Stimulated activated CD4-positive, alpha-beta T cell treated with anti-CD3 and anti-CD28 coated beads, Interleukin-4, amount 100 ng/mL, for 24 hours (primary cell): ENCODE measurements at places on chromosomes 13 and 19.
A peak's percentile ranks its signal among the peaks of the same experiment; 100 is the strongest.

- DNase-seq = no peak
These were observed 155.1 kb downstream of the GGACT start for GRCh38 chr13:100433475-100433874.

- no peak for DNase-seq
These were observed 305.8 kb downstream of the MTUS2 start for GRCh38 chr13:29125934-29126424.

DNA sequence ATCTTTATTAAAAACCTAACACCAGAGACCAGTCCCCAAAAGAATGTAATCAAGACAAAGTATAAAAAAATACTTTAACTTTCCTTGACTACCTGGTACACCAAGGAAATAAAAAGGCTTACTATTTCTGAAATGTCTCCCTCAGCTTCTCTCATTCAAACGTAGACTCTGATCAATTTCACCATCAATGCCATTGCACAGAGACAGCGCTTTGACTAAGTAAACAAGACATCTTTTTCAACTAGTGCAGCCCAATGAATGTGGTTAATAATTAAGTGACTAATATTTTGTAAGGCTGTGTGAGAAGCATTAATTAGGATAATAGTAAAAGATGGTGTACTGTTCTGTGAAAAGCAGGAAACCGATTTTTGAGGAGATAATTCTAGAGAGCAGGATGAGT, 7.3 kb upstream of the RAP2A start:
- DNase-seq = no peak

DNA sequence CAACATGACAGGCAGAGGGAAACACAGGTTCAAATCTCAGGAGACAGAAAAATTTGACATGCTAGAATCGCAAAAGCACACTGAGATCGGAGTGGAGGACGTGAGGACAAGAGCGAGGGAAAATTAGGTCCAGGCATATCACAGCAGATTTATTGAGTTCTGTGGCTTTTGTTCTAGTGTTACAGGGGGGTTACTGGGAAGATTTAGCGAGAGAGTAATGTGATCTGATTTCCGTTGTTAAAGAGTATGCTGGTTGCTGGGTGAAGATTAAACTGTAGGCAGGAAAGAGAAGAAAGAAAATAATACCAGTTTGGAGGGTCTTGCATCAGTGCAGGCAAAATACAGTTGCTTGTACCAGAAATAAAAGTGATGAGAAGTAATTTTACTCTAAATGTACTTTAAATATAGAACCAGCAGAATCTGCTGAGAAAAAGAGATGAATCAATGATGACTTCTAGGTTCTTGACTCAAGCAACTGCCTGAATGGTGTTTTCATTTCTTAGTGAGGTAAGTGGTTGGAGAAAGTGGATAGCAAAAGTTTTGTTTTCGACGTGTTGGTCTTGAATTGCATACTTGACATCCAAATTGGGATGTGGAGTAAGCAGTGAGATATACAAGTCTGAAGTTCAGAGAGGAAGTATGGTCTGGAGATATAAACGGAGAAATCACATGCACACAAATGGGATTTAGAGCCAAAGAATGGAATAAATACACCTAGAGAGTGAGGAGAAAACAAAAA, 35.7 kb downstream of the UFM1 start:
- DNase-seq = no peak

GRCh38 chr13:29384871-29385270, 210.6 kb downstream of the SLC7A1 start:
- no peak for DNase-seq

DNA sequence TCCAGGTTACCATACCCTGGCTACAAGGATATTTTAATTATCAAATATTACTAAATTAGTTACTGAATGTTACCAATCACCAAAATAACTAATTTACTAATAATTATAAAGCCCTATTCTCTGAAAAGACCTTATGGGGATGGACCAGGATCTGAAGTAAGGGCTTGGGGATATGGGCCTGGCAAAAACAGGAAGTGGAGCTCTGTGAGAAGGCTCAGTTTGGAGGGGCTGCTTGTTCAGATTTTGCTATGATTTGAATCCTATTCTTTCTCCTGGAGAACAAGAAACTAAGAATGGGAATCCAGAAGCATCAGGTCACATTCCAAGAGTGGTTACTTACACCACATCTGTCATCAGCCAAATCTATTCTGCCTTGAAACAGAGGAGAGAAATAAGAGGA, 148.1 kb downstream of the DNAJC15 start:
- DNase-seq = no peak

DNA sequence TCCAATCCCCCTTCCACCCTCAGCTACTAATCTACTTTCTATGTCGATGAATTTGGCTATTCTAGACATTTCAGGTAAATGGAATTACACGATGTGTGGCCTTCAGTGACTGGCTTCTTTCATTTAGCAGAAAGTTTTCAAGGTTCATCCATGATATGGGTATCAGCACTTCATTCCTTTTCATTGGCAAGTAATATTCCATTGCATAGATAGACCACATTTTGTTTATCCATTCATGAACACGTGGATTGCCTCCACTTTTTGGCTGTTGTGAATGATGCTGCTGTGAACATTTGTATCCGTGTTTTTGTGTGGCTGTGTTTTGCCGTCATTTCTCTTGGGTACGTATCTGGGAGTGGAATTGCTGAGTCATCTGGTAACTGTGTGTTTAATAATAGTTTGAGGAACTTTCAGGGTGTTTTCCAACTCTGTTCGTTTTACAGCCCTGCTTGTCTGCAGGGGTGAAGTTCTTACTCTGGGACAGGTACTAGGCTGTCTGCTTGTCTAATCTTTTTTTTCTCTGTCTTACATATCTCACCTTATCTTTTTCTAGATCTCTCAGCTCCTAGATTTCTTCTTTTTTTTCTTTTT, 32.5 kb downstream of the MARK4 start:
- no peak for DNase-seq

DNA sequence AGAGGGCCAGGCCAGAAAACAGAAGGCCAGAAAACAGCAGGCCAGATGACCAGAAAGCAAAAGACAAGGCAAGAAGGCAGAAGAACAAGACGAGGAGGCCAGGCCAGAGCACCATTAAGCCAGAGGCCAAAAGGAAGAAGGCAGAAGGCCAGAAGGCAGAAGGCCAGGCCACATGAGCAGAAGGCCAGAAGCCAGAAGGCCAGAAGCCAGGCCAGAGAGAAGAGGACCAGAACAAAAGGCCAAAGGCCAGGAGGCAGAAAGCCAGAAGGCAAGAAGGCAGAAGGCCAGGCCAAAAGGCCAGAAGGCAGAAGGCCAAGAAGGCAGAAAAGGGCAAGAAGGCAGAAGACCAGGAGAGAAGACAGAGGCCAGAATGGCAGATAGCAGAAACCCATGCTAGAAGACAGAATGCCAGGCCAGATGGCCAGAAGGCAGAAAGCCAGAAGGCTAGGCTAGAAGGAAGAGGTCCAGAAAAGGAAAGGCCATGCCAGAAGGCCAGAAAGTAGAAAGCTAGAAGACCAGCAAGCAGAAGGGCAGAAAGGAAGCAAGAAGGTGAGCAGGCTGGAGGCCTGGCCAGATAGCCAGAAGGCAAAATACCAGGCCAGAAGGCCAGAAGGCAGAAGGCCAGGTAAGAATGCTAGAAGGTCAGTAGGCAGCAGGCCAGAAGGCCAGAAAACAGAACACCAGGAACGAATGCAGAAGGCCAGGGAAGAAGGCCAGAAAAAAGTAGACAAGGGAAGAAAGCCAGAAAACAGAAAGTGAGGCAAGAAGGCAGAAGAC, 187.6 kb downstream of the TUBA3C start:
- DNase-seq = no peak

- DNase-seq = no peak
These were observed 763.4 kb upstream of the ARGLU1 start for GRCh38 chr13:107331359-107331758.

GRCh38 chr19:41376998-41377365, 649 bp downstream of the TMEM91 start:
- DNase-seq = peak; percentile 21

- no peak for DNase-seq
These were observed at the start of gene SLC27A5 for GRCh38 chr19:58511353-58512208. TSS of gene SLC27A5 (minus strand) at chr19:58511992. CDS start at chr19:58511955, 37 bp downstream.

DNA sequence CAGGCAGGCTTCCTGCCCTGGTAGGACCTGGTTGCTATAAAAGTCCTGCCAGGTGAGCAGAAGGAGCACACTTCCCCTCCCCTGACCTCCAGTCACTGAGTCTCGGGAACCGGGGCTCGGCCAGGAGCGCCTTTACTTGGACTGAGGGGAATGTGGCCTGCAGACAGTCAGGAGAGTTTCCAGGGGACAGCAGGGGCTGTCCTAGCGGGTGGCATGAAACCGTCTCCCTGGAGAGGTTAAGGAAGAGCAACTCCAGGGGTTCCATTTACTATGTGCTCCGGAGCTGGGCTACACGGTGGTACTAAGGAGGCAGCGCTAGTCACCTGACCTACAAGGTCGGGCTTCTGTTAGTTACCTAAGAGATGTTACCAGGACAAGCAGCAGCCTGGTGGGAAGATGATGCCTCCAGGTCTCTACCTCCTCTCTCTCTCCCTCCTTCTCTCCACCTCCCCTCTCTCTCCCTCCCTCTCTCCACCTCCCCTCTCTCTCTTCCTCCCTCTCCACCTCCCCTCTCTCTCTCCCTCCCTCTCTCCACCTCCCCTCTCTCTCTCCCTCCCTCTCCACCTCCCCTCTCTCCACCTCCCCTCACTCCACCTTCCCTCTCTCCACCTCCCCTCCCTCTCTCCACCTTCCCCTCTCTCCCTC, 4.1 kb upstream of the CNOT3 start:
- no peak for DNase-seq

DNA sequence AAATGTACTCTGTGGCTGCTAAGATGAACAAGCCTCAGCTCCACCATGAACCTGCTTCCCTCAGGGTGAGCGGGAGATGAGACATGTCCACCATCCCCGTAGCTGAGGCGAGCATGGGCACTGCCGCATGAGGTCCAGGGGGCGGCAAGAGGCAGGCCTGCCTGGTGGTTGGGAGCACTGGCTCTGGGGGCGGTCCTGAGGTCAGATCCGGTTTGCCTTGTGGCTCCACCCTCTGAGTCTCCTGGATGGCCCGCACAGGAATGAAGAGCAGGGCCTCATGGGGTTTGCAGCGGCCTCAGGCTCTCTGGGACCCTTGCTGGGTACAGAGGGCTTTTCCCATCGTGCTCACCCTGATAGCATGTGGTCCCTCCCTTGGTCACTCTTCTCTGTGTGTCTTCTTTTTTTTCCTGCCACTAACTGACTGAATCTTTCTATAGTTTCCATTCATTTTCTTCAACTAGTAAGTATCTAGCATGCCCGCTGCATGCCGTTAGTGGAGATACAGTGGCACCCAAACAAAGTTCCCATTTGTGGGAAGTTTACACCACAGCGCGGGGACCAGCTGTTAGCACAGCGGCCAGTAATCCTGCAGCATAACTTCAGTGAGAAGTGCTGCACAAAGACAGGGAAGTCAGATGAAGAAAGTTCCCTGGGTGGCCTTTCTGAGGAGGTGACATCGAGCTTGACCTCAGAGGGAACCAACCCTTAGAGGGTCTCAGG, 37.3 kb downstream of the CAPN12 start:
- DNase-seq = no peak

GRCh38 chr13:27973291-27973690, 4.2 kb upstream of the CDX2 start:
- DNase-seq = no peak

DNA sequence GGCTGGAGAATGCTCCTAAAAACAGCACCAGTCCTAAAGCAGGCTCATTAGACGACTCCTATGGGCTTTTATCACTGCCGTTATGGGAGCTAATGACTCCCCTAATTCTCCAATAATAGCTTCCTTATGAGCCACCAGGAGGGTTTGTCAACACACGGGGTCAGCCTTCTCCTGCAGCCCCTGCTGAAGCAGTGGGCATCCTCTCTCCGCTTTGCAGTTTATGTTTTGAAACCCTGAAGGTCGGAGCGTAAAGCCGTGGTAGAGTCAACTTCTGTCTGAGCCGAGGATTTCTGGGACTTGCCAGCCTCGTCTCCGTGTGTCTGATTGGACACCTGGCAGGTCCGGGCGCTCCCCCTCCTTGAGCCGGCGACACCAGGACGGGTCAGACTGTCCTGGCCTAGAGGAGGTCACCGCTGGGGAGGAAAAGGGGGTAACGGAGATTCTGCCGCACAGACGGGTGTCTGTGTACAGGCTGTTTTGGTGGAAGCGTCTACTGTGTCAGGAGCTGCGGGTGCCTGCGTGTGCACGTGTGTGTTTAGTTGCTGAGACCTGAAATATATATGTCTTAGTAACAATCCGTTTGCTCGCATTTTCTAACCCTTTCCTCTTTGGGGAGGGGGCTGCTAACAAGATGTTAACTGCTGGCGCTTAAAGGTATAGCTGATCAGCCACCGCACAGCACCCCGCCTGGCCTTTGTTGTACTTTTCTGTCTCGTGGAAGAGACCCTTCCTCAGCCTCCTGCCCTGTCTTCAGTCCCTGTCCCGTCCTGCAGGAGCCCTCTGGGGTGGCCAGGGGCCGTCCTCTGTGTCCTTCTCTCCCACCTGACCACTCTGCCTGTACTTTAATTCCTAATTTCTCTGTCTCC, 1.9 kb downstream of the KDM4B start:
- DNase-seq = no peak

GRCh38 chr19:57171551-57172081, 4.3 kb upstream of the DUXA start:
- DNase-seq = peak; percentile 19

DNA sequence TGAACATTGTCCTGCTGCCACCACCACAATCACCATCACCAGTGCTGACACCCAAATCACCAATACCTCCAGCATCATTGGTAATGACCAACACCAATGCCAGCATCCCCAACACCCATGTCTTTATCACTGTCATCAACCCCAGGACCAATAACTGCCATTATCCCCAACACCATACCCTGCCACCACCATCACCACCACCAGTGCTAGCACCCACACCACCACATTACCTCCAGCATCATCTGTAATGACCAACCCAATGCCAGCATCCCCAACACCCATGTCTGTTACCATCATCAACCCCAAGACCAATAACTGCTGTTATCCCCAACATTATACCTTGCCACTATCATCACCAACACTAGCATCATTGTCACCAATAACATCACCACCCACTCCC, 2.6 kb downstream of the LGI4 start:
- DNase-seq = no peak

GRCh38 chr13:34816245-34816884, 125.7 kb upstream of the NBEA start:
- DNase-seq = no peak

DNA sequence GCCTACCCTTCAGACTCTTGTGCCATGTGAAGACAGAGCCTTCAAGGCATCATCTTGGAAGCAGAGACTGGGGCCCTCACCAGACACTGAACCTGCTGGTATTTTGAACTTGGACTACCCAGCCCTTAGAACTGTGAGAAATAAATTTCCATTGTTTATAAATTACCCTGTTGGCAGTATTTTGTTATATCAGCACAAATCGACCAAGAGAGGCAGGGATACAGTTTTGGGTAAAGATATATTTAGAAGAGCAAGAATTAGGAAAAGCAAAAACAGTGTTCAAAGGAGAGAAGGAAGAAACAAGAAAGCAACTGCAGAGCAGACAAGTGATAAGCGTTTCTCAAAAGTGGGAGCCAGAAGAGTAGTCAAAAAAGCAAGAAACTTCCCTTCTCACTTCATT, 600.8 kb downstream of the DCT start:
- no peak for DNase-seq

- no peak for DNase-seq
These were observed 272.7 kb downstream of the DIAPH3 start for GRCh38 chr13:59891053-59891452.
